ENCODE measurements at places on chromosomes 7 and 10. TPM values are rescaled to one million over a fixed set of nuclear protein-coding genes. Genes with fewer than 3 reads are reported as not detected.

- DNase-seq, result no peak
- H3K4me1 ChIP-seq, result no peaks in the 10 kb centered on the region
- H3K27me3 ChIP-seq, result no peaks in the 10 kb centered on the region
- no peak overlapping the region for H3K4me3 ChIP-seq
- no peaks in the 10 kb centered on the region for H3K36me3 ChIP-seq
Observed at GRCh38 chr7:4845740-4846142, 16.1 kb downstream of the PAPOLB start.

- no peaks in the 10 kb centered on the region for H3K36me3 ChIP-seq
- H3K4me1 ChIP-seq, result no peaks in the 10 kb centered on the region
- no peak overlapping the region for H3K4me3 ChIP-seq
Observed at GRCh38 chr10:4512671-4513240, 313.3 kb upstream of the AKR1E2 start.

GRCh38 chr7:139753693-139754111, 24.1 kb downstream of the HIPK2 start:
- H3K36me3 ChIP-seq, result no peaks in the 10 kb centered on the region
- no peak overlapping the region for H3K4me3 ChIP-seq

LRIT1 gene
- total RNA-seq, result not detected

ZNRF2 gene
- total RNA-seq, result 61.5 TPM

OPN1SW gene
- not detected for total RNA-seq
